NCI-H510A (cell line): ENCODE measurements at places on chromosomes 11 and 22.

- DNase-seq, result no peak
Observed at GRCh38 chr22:18991821-18992442, 55.8 kb upstream of the PRODH start.

DNA sequence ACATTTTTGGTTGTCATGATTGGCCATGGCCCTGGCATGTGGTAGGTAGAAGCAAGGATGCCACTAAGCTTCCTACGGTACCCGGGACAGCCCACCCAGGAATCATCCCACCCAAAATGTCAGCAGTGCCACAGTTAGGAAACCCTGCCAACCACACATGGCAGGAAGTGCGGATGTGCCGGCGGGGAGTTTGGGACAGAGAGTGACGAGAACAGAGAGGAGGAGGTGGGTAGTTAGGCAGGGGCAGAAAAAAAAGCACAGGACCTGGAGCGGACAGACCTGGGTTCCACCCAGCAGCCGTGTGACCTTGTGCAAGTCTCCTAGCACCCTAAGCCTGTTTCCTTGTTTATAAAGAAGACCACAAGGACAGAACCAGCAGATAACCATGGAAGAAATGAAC is 3.3 kb downstream of the SPI1 start:
- no peak for DNase-seq

GRCh38 chr11:92306966-92307510 is 82.4 kb downstream of the FAT3 start:
- no peak for DNase-seq

GRCh38 chr22:39234472-39234787 is 10.4 kb downstream of the PDGFB start:
- DNase-seq, result no peak

DNA sequence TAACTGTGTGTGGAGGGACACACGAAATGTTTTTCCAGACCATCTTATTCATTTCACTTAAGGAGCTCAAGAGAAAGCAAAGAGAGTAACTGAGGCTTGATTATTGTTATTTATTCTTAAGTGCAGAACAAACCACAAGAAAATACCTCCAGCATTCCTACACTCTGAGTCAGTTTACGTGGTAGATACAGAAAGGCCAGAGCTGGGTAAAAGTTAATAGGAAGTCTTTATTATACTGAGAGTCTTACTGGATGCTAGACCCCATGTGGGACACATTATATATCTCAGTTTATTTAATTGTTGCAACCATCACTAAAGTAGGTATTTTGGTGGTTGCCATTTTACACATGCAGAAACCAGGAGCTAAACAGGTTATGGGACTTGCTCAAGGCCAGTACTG is 261.4 kb upstream of the POU2AF2 start:
- no peak for DNase-seq

GRCh38 chr11:1335264-1335810 is 25.9 kb upstream of the TOLLIP start:
- DNase-seq, result no peak

GRCh38 chr11:27868709-27869108 is 168.5 kb upstream of the BDNF start:
- no peak for DNase-seq

DNA sequence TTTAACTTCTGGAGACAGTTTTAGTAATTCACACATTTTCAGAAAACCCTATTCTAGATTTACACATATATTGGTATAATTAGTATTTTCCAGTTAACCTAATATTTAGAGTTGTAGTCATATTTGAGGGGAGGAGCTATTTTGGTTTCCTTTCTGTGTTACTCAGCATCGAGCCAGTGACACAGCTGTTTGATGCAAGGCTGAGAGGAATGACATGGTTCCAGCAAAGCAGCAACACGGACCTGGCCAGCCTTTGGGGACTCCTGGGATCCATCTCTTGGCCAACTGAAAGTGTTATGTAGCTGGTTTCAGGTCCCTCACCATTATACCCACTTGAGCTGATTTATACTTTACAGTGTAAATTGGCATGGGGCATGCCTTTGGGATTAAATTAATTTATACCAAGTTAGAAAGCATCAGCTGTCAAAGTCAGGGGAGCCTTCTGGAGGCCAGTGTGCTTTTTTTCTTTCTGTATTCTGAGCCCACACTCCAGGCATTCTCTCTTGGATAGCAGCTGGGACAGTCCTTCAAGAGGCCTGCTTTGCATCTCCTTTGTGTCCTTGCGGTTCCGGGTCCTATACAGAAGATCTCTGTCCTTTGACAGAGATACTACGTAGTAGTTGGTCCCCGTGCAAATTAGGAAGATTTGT is 91.3 kb upstream of the SLC25A18 start:
- no peak for DNase-seq

DNA sequence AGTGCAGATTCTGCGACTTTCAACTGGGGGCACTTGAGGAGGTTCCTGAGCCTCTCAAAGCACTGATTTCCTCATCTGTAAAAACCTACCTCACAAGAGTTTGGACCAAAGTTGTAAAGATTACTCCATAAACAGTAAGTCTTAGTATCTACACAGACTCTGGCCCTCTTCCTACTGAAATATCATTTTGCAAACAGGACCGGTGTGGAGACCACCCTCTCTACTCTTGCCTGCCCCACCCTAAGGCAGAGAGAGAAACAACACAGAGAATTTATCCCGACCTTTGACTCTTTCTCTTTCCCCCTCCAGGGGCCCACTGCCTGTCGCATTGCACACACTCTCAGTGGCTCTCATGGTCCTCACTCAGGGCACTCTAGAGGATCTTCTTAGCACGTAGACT is 117.9 kb upstream of the LDLRAD3 start:
- DNase-seq, result no peak

- no peak for DNase-seq
Observed at GRCh38 chr11:6574816-6575715, 28.4 kb downstream of the RRP8 start.

GRCh38 chr11:35006389-35007128 is 90.1 kb downstream of the PDHX start:
- no peak for DNase-seq

GRCh38 chr22:39496131-39496838 is 5.8 kb upstream of the MIEF1 start:
- DNase-seq, result no peak

GRCh38 chr11:1438261-1438966 is 48.2 kb downstream of the MOB2 start:
- DNase-seq, result no peak

DNA sequence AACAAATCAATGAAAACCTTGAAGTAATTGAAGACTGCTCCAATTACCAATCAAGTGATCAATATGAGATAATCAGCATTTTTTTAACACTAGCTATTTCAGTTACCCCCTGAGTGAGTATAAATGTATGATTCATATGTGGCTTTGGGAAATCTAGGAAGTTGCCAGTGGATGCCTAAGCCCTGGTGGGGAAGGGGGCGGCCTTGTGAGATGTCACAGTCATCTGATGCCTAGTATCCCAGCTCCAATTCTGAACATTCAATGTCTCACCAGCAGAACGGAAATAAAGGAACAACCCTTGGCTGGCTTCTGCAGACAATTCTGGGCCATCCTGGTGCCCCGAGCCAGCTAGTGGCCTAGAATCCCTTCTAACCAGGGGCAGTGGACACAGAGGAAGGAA is 58.5 kb upstream of the TIMP3 start:
- no peak for DNase-seq

DNA sequence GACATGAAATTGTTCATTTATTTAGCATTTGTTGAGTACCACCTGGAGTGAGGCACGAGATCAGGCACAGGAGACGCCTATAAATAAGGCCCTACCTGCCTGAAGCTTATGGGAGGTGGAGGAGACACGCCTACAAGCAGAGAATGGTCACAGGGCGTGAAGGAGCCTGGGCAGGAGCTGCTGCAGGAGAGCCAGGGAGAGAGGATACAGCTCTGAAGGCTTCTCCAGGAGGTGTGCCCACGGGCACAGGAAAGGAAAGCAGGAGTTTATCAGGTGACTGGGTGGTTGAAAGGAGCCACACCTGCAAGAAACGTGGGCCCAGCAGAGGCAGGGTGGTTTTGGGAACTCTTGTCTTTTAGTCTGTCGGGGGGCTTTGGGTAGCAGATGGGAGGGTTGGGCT is 70.3 kb downstream of the BMAL1 start:
- DNase-seq, result no peak

GRCh38 chr22:26576026-26576680 is 13.8 kb downstream of the TPST2 start:
- no peak for DNase-seq
